ENCODE measurements at places on chromosomes 13 and 19.

GRCh38 chr13:37686501-37686900, 87.9 kb upstream of the POSTN start:
- no peak for DNase-seq

DNA sequence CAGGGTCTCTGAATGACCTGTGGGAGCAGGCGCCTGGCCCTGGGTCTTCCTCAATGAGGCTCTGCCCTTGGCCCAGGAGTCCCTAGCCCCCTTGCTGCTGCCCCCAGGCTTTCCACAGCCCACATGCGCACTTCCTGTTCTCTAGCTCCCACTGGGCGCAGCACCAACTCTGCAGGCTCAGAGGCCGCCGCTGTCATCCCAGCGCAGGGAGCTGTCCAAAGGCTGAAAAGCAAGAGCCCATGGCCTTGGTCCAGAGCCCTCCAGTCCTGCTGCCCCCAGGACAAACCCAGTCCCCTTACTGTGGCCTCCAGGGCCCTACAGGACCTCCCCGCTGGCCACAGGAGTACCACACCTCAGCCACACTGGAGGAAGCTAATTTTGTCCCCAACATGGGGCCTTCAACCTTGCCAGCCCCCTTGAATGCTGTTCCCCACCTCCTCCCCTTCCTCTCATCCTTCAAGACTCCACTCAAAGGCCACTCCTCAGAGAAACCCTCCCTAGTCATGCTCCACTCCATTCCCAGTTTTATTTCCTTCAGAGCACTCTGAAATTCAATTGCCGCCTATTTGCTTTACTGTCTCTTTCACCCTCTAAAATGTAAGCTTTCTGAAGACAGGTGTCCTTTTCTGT, 8.0 kb upstream of the POU2F2 start:
- peak; percentile 68 for DNase-seq

GRCh38 chr19:2343289-2343982, 15.0 kb downstream of the SPPL2B start:
- no peak for DNase-seq

GRCh38 chr13:50928102-50928501, 18.5 kb downstream of the RNASEH2B start:
- DNase-seq: no peak

- DNase-seq: no peak
These were observed 98.7 kb downstream of the DOCK9 start for GRCh38 chr13:98879127-98879520.

DNA sequence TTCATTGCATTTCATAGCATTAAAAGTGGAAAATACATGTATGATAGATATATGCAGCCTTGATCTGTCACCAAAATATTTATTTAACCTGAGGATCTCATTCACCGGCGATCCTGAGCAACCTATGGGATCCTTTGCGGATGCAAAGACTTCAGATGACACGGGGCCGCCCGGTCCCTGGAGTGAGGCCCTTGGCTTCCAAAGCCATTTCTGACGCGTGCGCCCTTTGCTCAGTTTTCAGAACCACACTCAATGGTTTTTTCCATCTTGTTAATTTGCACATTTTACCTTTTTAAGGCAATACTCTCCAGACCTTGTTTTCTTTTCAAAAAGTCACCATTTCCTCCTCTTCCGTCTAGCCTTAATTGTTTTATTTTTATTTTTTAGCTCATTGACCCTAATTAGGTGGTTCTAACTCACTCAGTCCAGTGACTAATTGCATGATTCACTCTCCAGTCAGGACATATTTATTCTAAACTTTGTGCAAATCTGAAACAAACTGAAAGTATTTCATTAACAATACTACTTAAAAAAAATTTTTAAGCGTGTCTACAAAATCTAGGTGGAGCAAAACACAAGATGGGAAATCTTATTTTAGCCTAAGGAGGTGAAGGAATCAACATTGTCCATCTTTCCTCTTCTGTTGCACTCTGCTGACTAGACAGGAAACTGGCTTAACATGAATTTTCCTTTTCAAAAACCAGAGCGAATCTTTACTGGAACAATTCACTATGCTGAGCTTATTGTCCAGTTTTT, 47.9 kb downstream of the COL4A1 start:
- peak; percentile 27 for DNase-seq

DNA sequence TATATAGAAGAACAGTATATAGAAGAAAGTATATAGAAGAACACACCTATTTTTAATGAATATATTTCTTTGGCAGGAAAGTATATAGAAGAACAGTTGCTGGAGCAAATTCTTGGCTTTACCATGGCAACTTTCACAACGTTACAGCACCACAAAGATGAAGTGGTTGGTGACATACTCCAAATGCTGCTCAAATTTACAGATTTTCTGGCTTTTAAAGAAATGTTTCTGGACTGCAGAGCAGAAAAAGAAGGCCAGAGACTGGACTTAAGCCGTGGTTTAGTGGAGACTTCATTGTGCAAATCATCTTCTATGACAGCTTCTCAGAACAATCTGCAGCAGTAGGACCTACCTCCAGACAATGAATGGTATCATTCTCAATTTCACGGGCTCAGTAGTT, 24.3 kb upstream of the RFXAP start:
- no peak for DNase-seq

- DNase-seq: peak; percentile 94
These were observed 5.6 kb downstream of the TLE6 start for GRCh38 chr19:2982983-2983350.

GRCh38 chr19:11881151-11881800, 6.3 kb upstream of the ZNF69 start:
- DNase-seq: peak; percentile 36

DNA sequence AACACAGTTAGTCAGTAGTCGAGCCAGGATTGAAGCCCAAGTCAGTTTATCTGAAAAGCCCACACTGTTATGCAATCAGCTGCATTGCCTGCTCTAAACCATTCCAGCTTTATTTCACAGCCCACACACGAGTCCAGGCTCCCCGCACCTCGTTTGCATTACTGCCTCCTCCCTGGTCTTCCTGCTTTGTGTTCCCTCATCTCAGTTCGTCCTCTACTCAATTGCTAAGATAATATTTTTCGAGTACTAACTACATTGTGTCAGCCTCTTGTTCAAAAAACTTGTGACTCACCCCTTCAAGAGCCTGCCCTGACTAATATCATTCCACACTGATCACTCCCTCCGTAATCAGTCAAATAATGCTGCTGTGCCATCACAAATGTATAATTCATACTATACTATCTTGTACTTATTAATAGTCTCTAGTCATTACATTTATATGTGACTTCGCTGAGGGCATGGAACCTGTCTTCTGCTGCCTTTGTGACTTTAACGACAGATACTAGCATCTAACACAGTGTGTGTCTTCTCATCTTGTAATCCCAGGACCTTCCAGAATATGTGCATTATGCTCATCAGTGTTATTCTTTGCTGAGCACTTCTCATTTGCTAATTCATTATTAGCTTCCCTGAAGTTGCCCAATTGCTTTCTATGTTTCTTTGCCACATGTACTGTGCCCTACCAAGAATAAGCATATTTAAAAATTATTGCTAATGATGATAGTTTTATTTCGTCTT, 26.2 kb upstream of the WDFY2 start:
- peak; percentile 87 for DNase-seq

- no peak for DNase-seq
These were observed 2.4 kb downstream of the ELAVL3 start for GRCh38 chr19:11478167-11479089.

DNA sequence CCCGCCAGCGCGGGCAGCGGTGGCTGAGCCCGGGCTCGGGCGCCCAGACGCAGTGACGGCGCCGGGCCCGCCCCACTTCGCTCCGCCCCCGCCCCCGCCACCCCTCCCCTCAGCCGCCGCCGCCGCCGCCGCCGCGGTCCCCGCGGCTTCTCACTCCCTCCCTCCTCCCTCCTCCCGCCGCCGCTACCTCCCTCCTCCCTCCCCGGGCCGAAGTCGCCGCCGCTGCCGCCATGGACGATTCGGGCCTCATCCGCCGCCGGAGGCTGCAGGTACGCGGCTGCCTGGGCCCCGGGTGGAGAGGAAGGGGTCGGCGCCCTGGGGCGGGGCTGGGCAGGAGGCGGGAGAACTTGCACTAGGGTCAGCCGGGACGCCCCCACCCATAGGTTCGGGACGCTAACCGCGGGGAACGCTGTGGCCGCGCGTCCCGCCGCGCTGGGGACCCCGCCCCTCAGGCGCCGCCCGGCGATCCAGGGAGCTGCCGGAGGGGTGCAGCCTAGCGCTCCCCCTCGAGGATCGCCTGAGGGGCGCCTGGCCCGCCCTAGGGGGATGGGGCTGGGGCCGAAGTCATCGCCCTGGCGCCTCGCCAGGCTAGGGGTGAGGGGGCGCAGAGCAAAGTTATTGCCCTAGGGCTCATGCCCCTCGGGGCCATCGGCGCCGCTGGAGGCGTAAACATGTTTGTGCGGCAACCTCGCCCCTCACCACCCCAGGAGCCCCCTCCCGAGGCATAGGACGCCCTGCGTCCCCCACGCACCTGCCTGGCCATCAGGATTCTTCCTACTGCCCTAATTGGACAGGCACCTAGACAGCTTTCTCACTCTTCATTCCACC, 427 bp downstream of the RTBDN start:
- no peak for DNase-seq

DNA sequence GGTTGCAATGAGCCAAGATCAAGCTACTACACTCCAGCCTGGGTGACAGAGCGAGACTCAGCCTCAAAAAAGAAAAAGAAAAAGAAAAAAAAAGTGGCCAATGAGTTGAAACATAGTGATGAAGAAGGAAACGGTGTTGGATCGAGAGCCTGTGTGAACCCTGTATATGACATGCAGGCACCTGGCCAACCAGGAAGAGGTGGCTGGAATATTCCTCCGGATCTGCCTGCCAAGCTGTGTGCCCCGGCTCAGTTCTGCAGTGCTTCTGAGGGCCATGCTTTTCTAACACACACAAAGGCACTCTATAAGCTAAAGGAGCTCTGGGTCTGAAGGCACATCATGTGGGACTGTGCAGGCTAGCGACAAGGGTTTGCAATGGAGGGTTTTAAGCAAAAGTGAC, 3.7 kb upstream of the ZNF444 start:
- no peak for DNase-seq

DNA sequence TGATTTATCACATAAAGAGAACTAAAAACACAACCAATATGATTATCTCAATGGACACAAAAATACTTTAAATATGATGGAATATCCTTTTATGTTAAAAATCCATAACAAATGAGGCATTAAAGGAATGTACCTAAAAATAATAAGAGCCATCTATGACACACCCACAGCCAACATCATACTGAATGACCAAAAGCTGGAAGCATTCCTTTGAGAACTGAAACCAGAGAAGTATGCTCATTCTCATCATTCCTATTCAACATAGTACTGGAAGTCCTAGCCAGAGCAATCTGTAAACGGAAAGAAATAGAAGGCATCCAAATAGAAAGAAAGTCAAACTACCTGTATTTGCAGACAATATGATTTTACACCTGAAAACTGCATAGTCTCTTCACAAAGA, 671.0 kb downstream of the SLITRK1 start:
- DNase-seq: peak; percentile 74

GRCh38 chr13:71861769-71862458, 5.1 kb downstream of the DACH1 start:
- DNase-seq: no peak

- peak; percentile 16 for DNase-seq
These were observed 42.6 kb downstream of the KPNA3 start for GRCh38 chr13:49749848-49750247.

DNA sequence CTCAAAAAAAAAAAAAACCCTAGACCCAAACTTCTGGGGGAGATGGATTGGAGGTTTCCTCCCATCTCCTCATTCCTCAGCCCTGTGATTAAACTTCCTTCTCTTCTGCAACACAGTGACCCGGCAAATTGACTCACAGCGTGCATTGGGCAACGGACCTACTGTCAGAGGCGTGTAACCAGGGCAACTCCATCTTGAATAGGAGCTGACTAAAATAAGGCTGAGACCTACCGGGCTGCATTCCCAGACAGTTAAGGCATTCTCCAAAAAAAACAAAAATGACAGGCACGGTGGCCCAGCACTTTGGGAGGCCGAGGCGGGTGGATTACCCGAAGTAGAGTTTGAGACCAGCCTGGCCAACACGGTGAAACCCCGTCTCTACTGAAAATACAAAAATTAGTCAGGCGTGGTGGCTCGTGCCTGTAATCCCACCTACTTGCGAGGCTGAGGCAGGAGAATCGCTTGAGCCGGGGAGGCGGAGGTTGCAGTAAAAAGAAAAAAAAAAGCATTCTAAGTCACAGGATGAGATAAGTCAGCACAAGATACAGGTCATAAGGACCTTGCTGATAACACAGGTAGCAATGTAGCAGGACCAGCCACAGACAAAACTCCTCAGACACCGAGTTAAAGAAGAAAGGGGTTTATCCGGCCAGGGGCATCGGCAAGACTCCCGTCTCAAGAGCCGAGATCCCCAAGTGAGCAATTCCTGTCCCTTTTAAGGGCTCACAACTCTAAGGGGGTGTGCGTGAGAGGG, 5.4 kb upstream of the NLRP7 start:
- peak; percentile 1 for DNase-seq

DNA sequence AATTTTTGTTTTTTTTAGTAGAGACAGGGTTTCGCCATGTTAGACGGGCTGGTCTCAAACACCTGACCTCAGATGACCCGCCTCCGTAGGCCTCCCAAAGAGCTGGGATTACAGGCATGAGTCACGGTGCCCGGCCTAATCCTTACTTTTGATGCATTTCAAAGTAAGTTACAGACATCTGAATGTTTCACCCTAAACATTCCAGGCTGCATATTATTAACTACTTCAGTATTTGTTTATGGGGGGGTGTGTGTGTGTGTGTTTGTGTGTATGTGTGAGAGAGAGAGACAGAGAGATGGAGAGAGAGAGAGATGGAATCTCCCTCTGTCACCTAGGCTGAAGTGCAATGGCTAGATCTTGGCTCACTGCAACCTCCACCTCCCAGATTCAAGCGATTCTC, 13.1 kb downstream of the SULT2B1 start:
- peak; percentile 74 for DNase-seq

GRCh38 chr19:10836479-10837330, 693 bp upstream of the TMED1 start:
- peak; percentile 88 for DNase-seq

DNA sequence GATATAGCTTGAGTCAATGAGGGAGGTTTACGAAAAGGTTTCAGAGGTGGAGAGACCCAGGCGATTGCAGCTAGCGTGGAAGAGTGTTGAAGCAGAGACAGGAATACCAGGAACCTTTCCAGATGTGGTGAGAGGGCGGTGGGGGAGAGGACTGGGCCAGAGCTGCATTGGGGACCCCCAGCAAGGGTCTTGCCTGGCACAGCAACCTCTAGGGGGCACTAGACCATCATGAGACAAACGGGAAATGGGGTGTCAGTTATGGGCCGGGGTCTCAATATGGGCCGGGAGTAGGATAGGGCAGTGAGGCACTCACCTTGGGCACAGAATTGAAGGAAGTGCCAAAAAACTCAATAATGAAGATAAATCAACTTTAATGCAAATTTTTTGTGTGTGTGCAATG, 2.1 kb upstream of the LRP3 start:
- no peak for DNase-seq

GRCh38 chr13:80382576-80382975, 41.6 kb upstream of the SPRY2 start:
- DNase-seq: no peak
